ENCODE measurements at places on chromosomes 11 and 22. TPM values are rescaled to one million over a fixed set of nuclear protein-coding genes. Genes with fewer than 3 reads are reported as not detected.

DNA sequence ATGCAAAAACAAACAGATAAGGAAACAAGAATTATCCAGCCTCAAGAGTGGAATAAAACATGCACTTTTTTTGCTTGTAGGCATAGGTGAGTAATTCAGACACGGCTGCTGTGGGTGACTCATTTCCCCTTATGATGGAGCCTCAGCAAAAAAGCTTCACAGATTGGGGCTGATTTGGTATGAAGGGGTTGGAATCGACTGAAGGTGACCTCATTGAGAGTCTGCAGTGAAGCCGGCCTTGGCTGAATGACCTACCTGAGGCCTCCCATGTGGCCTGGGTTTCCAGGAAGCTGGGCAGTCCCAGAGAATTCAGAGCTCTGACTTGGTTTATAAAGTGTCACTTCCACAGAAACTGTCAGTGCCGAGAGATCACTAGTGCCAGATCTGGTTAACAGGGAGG lies 34.2 kb upstream of the VPREB1 start:
- DNase-seq = peak; percentile 52

DNA sequence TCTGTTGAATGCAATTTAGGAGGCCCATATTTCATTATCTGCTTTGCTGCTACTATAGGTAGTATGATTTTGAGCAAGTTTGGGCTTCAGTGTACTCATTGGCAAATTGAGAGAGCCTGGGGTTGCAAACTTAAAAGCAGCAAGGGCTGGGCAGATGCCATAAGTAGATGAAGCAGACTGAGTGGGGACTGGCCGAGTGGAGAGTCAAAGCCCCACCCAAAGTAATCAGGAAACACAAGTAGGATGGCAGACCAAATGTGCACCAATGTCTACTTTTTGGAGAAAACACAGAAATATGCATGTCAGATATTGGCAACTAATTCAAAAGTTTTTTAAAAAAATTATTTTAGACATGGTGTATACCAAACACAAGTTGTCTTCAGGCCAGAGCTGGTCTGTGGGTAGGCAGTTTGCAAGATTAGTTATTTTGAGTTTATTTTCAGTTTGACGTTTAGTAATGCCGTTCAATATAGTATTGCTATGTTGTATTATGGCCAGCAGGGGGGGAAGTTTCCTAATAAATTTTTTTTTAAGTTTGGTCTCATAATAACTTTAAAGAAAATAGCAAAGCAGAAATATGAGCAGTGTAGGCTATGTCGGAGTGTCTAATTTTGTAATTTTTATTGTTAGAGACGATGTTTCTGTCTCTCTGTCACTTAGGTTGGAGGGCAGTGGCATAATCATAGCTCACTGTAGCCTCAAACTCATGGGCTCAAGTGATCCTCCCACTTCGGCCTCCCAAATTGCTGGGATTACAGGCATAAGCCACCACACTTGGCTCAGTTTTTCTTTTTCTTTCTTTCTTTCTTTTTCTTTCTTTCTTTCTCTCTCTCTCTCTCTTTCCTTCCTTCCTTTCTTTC lies 105.1 kb downstream of the HIPK3 start:
- DNase-seq = no peak

GRCh38 chr11:27471589-27472397 lies 797 bp downstream of the LGR4 start:
- DNase-seq = no peak

DNA sequence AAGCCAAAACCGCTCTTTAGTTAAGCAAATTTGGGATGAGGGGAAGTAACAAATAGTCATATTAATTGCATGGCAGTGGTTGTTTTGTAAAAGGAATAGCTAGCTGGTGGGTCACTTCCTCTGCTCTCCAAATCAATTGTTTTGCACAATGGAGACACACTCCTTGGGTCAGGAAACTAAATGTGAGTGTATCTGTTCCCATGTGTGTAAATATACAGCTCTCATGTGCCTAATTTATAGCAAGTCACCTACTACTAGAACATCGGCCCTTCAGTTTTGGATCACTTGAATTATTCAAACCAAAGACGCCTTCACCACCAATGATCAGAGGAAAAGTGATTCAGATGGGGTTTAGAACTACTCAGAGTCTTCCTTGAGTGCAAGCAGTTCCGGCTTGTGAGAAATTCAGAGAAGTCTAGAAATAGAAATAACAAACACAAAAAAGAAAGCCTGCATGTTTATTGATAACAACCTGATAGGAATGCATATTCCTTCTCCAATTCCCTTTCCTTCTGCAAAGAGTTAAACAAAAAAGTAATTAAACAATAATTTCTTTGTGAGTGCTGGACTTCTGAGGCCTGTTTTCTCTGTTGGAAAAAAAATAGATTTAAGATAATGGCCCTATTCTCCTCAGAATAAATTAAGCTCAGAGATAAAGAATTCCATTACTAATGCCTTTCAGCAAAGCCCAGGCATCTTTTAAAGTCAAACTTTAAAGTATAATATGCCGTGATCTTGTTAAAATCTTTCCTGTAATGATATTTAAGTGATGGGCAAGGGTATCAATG lies 100.4 kb downstream of the KIRREL3 start:
- no peak for DNase-seq

GRCh38 chr11:132643239-132643638 lies 889.1 kb downstream of the OPCML start:
- no peak for DNase-seq

- no peak for DNase-seq
Observed at GRCh38 chr11:13952221-13952620, 10.3 kb upstream of the SPON1 start.

DNA sequence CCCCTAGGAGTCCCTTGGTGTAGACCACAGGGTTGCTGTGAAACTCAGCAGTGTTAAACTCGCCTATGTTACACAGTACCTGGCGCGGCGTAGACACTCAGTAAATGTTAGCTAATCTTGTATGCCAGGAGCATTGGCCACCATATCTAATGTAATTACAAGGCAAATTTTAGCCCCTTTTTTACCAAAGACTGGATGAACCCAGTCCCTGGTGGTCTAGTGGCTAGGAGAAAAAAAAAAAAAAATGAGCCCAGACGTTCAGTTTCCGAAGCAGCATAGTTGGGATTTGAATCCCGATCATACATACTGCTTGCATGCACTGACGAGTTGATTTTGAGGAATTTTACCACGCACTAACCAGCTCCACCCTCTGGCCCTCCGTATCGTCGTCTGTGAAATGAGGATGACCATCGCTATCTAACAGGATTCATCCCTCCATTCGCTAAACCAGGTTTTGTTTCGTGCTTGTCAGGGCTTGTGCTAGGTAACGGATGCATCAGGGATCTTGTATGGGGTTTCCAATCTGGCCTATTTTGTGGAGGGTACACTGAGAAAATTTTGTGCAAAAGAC lies 688 bp downstream of the PTS start:
- no peak for DNase-seq

GRCh38 chr11:2240834-2241233 lies 29.6 kb downstream of the ASCL2 start:
- DNase-seq = no peak

DNA sequence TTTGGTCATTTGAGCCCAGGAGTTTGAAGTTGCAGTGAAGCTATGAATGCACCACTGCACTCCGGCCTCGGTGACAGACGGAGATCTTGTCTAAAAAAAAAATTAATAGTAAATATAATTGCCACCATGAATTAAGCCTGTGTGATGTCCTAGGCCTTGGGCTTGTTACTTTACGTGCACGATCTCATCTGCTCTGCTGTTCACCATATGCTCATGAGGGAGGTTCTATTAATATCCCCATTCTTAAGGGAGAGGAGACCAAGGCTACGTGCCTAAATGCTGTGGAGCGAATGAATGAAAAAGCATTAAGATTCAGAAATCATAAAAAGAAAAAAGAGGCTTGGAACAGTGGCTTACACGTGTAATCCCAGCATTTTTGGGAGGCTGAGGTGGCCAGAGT lies 2.6 kb upstream of the ATG2A start:
- DNase-seq = no peak

- DNase-seq = no peak
Observed at GRCh38 chr11:12241971-12242672, 131.7 kb downstream of the MICAL2 start.

- no peak for DNase-seq
Observed at GRCh38 chr11:131888230-131888855, 517.9 kb downstream of the NTM start.

GRCh38 chr11:130178441-130179339 lies 19.1 kb downstream of the ST14 start:
- DNase-seq = no peak

GRCh38 chr11:18501629-18502028 lies 25.1 kb downstream of the TSG101 start:
- no peak for DNase-seq

DNA sequence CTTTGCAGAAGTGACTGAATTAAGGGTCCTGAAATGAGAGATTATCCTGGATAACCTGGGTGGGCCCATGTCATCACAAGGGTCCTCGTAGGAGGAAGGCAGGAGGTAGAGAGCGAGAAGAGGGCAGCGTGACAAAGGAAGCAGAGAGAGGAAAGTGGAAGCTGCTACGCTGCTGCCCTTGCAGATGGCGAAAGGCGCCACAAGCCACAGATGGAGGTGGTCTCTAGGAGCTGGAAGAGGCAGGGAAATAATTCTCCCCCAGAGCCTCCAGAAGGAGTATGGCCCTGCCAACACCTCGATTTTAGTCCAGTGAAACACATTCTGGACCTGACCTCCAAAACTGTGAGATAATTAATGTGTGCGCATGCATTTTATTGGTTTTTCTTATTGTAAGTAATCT lies 13.4 kb downstream of the TMEM184B start:
- DNase-seq = no peak

DNA sequence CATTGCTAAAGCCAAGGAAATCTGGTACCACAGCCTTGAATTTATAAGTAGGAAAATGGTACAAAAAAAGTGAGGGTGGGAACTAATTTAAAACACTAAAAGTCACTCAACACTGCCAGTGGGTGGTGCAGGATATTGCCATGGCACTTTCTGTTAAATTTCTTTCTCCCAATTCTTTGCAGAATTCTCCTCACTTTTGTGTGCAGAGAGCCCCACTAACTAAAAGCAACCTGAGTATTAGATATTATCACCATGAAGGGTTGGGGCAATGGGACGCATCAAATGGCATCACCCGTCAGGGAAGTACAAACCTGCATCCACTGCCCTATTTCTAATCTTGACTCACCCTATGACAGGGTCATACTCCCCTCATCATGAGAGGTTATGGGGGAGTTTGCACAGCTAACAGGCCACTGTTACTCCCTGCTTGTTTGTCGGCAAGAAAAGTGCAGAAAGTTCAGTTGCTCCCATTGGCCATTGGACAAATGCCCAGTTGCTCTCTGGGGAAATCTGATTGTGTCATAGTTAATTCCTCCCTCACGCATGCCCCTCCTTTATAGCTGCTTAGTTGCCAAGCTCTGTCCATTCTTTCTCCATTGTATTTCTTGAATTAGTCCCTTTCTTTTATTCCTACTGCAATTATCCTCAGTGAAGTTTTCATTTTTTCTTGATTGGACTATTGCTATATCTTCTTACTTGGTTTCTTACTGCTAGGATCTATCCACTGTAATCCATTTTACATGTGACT lies 93.8 kb upstream of the BLID start:
- DNase-seq = no peak

DNA sequence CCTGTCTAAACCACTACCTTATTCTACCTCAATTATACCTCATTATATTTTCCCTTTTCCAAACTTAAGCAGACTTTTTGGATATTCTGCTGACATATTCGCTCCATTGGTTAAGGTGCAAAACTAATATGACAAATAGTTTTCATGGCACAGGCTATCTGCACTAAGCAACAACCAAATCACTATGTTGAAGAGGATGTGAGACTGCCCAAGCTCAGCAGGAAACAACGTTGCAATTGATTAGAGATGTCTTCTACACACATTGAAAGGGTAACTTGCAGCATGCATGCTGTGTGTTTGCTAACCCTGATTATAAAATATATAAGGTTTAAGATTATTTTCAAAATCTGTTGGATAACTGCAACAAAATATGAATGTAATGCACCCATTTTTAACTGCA lies 61.6 kb downstream of the STK33 start:
- DNase-seq = no peak

- no peak for DNase-seq
Observed at GRCh38 chr11:69703453-69703767, 412 bp downstream of the FGF19 start.

DNA sequence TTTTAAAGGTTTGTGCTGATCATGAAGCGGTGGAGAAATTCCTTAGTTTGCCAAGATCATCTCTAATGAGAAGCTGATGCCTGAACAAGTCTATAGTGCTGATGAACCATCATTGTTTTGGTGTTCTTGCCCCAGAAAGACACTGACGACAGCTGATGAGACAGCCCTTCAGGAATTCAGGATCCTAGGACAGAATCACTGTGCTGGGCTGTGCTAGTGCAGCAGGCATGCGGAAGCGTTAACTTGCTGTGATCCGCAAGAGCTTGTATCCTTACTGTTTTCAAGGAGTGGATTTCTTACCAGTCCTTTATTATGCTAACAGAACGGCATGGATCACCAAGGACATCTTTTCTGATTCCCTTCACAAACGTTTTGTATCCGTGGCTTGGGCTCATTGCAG lies 104.1 kb downstream of the TBC1D22A start:
- DNase-seq = no peak

DNA sequence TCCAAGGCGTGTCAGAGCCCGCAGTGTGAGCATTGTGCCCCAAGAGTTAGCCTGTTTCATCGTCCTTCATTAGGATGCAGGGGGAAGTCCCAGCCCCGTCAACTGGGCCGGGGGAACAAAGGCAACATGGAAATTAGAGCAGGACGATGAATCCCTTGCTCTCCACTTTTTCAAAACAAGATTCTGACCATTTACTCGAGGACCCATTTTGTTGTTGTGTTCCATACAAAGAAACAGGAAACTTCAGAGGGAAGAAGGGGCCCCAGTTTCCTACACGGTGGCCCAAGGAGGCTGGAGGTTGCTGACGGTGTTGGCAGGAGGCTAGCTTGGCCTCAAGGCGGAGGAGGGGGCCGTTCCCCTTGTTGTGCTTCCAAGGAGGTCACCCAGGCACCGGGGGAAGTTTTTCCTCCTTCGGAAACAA lies 44.0 kb upstream of the SLC1A2 start:
- no peak for DNase-seq

DNA sequence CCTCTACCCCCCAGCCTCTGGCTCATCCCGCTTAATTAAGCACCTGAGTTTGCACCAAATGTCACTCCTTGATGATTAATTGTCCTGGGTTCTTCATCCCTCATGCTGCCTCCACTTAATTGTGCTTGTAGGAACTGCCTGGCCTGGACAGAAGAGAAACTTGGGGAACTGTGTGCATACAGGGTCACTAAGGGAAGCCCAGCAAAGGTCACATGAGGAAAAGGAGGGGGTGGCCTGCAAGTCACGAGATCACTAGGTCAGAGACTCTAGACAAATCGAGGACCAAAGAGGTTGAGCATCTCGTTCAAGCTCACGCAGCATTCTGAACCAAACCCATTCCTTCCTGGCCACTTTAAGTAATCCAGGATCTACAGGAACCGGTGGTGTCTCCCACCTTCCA lies 75.8 kb downstream of the PDE2A start:
- no peak for DNase-seq

GRCh38 chr22:37633625-37634416 lies 5.6 kb upstream of the SH3BP1 start:
- no peak for DNase-seq

Gene RNF169
- 10.3 TPM for total RNA-seq

Gene CASP12
- total RNA-seq = not detected

Gene CYP2D6
- total RNA-seq = 0.14 TPM

Gene OR10A2
- not detected for total RNA-seq

Gene KCNK4
- total RNA-seq = not detected

Gene C11orf65
- total RNA-seq = 0.81 TPM

Gene GGTLC2
- total RNA-seq = not detected

Gene PPFIA1
- total RNA-seq = 23.9 TPM

Gene GAL3ST1
- total RNA-seq = 11.4 TPM

Gene PRAME
- total RNA-seq = 2.2 TPM

Gene MMP3
- total RNA-seq = not detected

Gene CDC42EP1
- total RNA-seq = 102 TPM

Gene ZP1
- not detected for total RNA-seq

Gene TIRAP
- 3.8 TPM for total RNA-seq

Data from epithelial cell of proximal tubule (primary cell).